Stimulated activated CD4-positive, alpha-beta T cell treated with anti-CD3 and anti-CD28 coated beads, Interleukin-15, amount 100 ng/mL, for 1 hour (primary cell): ENCODE measurements at places on chromosomes 2 and 18.

DNA sequence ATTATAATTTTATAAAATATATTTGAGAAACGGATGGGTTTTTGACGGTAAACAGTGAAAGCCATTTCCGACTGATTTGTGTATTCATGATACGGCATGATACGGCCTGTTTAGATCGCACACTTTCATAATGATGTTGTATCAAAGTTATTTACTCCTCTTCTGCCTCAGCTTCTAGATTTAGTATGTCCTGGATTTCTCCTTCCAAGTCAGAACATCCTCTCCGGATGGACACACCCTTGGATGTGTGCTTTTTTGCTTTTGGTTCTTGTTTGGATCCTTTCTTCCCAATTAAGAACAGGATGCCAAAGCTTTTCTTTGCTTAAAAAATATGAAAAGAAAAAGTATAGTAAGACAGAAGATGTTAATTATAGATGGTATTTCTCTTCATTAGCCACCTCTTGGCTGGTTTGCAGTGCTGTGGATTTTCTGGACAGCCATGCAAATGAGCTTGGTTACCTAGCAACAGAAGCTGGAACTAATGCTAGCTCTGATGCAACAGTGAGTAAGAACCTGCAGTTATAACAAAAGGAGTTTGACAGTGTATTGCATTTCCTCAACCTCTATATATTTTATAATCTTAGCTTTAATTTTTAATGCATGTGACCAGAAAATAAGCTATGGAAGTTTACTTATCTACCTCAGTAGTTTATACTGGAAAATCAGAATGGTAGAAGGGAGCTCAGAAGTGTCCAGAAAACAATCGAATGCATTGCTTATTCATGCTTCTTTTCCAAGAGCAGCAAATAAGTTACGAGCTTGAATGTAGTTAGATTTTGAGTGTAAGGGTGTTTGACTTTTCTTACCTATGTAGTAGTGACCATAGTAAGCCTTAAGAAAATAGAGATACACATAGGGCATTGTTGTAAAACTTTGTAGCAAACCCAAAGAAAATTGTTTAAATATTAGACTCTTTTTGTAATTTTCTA is 27.9 kb downstream of the RMND5A start:
- DNase-seq: no peak

- no peak for DNase-seq
Measured at GRCh38 chr2:175143191-175143590, 24.8 kb downstream of the ATF2 start.

DNA sequence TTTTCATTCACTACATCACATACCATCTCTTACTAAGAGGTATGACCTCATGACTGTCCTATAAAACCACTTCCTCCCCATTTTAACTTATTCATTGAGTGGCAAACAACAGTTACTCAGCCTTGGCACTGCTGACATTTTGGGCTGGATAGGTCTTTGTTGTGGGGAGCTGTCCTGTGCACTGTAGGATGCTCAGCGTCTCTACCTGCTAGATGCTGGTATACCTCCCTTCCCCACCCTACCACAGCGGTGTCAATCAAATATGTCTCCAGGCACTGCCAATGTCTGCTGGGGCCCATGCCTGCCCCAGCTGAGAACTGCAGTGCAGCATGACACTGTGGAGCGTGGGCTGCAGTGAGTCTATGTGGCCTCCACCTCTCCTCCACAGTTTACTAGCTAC is 76.3 kb upstream of the MGAT4A start:
- no peak for DNase-seq

DNA sequence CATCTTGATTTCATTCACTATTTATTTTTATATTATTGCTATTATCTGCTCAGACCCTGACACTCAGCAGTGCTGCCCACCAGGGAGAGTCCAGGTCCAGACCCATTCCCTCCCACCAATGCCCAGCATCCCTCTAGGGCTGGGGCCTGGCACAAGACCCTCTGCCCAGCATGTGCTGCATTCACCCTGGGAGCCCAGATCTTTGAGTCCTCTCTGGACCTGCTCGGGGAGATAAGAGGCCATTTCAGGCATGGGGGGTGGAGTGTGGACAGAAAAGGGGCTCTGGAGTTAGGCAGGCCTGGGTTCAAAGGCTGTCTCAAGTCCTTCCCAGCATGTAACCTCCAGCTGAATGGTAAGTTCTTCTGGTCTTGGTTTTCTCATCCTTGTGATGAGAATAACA is 209.6 kb downstream of the CYP26B1 start:
- no peak for DNase-seq

DNA sequence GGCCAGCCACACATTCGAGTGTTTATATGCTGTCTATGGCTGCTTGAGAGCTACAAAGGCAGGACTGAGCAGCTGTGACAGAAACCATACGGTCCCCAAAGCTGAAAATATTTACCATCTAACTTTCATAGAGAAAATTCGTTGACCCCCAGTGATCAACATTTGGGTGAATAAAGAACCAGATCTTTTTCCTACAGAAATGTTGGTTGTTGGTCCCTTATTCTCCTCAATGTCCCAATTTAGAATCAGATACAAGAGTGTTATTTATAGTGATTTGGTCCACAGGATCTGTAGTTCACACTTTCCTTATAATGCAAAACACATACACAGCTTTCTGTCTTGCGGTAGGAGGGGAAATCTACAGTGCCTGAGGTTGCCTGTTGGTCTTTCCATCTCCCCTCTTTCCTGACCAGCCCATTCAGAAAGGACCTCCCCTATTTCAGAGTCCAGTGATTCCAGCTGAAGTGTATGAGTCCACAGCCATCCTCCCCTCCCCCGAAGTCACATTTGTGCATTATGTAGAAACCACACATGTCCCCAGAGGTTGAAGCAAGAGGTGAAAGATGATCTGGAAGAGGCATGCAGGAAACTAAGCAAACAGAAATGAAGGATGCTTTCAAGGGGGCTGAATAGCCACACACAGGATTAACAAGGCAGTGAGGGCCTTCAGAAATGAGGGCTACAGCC is 61.9 kb downstream of the SPRED2 start:
- no peak for DNase-seq
